Kidney (tissue), 22 donors: ENCODE measurements at places on chromosomes 2 and 18.

- H3K4me3 ChIP-seq: no peak overlapping the region
- H3K27me3 ChIP-seq: no peaks in the 10 kb centered on the region
These were observed 734.7 kb upstream of the PKDCC start for GRCh38 chr2:41313082-41313481.

GRCh38 chr2:60633615-60634014 is 80.2 kb upstream of the BCL11A start:
- no peak overlapping the region for H3K27ac ChIP-seq
- H3K27me3 ChIP-seq: no peaks in the 10 kb centered on the region
- no peak overlapping the region for H3K4me3 ChIP-seq
- H3K4me1 ChIP-seq: no peaks in the 10 kb centered on the region

DNA sequence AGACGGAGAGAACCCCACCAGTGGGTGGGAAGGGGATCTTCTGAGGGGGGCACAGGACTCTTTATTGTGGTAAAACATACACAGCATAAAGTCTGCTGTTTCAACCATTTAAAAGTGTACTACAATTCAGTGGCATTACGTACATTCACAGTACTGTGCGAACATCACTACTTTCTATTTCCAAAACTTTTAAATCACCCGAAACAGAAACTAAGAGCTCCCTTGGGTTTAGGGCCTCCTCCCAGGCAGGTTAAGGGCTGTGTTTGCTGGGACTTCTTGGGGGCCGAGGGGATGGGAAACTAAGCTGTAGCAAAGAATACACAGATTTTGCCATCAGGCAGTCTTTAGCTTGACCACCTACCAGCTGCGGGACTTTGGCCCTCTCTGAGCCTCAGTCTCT is 242.0 kb downstream of the HAUS1 start:
- H3K4me3 ChIP-seq: no peak overlapping the region
- H3K27me3 ChIP-seq: no peaks in the 10 kb centered on the region
- H3K4me1 ChIP-seq: peaks cover 5% of the 10 kb centered on the region
- no peak for DNase-seq

DNA sequence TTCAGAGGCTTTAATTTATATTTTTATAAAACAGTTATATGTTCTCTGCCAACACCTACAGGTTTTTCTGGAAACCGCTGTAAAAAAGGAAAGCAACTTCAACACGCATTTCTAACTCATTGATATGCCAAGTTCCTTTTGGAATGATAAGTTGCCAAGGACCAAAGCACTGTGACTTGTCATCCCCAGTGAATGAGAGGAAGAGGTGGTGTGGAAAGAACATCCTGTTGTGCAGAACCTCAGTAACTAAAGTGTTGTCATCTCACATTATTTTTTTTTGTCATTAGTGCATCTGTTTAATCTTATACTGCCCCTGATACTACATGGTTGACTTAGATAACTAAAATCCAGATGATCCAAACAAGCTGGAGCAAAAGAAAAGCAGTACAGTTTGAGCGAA is 96.0 kb upstream of the NEUROD1 start:
- H3K27ac ChIP-seq: no peak overlapping the region
- H3K4me3 ChIP-seq: no peak overlapping the region
- no peaks in the 10 kb centered on the region for H3K27me3 ChIP-seq
- H3K4me1 ChIP-seq: peaks cover 13% of the 10 kb centered on the region

DNA sequence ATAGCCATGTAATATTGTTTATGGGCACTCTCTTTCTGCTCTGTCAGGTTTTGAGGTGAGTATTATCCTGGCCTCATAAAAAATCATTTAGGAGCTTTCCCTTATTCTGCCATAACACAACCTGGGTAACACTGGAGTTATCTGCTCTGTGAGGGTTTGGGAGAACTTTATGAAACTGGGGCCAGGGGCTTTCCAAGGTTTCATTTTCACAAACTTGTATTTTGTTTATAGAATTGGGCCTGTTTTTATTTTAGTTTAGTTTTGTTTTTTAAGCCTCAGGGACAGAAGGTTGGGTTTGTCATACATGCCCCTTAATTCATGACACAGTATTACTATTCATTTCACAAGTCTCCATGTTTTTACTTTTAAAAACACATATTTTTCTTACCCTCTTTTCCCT is 83.5 kb downstream of the IRS1 start:
- no peak overlapping the region for H3K27ac ChIP-seq
- no peaks in the 10 kb centered on the region for H3K36me3 ChIP-seq
- H3K4me3 ChIP-seq: no peak overlapping the region

DNA sequence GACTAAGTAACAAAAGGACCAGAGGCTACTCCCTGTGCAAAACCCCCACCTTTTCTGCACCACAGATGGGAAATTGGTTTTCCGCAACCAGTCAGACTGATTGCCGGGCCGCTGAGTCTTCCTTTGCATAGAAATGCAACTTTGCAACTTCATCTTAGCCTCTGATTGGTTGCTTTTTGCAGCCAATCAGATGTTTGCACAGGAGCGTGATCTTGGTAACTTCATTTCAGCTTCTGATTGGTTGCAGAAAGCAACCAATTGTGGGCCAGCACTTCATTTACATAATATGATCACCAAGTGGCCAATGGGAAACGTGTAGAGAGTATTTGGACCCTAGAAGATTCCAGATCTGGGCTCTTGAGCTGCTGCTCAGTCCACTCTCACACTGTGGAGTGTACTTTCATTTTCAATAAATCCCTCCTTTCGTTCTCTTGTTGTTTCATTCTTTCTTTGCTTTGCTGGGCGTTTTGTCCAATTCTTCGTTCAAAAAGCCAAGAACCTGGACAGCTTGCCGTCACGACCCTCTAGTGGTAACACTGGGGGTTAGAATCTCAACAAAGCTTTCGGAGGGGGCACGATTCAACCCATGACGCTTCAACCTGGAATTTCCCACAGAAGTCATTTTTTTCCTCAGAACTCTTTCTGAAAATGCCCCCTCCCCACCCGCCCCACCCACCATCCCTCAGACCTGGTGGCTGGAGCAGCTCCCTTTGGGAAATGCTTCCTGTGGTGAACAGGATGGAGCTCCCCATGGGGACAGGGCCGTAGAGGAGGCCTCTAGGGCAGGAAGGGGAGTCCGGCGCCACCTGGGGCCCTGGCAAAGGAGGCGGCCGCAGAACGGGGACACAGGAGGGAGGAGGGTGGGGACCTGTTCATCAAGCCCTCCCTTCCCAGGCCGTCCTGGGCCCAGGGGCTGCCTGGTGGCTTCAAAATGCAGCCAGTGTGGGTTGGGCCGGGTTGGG is 31.8 kb upstream of the KCNF1 start:
- no peak overlapping the region for H3K4me3 ChIP-seq
- H3K27ac ChIP-seq: no peak overlapping the region
- no peak for DNase-seq
- no peaks in the 10 kb centered on the region for H3K36me3 ChIP-seq

DNA sequence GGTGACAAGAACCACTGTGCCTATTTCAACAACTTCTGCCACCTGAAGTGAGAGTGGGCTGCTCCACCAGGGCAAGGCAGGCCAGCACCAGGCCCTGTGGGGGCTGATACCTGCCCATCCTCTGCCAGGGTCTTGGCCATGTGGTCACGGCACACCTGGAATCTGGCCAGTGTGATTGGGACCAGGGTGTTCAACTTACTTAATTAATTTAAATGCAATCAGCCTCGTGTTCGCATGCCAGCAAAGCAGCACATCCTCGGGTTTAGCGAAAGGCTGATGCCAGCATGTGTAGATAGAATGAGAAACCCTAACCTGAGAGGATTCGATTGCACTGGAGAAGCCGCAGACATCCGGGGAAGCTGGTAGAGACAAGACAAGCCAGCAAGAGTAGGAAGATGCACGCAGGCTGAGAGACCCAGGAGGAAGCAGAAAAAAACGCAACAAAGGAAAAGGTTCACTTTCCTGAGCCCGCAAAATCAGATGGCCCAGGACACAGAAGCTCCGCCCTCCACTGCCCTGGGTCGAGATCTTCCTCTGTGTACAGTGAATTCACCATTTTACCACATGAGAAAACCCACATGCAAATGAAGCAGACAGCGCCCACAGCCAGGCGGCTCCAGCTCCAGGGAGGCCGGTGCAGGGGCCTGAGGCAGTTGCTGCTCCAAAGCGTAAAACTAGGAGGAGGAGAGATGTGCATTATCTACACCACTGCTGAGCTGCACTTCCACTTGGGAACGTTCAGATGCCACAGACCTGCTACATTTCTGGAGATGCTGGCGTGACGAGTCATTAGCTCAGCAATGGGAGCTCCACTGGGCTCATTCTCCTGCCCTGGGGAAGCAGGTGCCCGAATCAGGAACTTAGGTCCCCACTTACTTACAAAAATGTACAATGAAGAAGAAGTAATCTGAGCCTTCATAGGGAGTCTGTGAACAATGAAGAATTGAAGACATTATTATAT is 92.1 kb downstream of the TMEM18 start:
- H3K4me3 ChIP-seq: no peak overlapping the region
- H3K27me3 ChIP-seq: no peaks in the 10 kb centered on the region
- no peak overlapping the region for H3K27ac ChIP-seq
- no peaks in the 10 kb centered on the region for H3K4me1 ChIP-seq
- H3K36me3 ChIP-seq: no peaks in the 10 kb centered on the region
- DNase-seq: peak; percentile 44

- no peak overlapping the region for H3K4me3 ChIP-seq
- H3K27ac ChIP-seq: no peak overlapping the region
- no peaks in the 10 kb centered on the region for H3K4me1 ChIP-seq
- no peaks in the 10 kb centered on the region for H3K36me3 ChIP-seq
- H3K27me3 ChIP-seq: no peaks in the 10 kb centered on the region
These were observed 1096.8 kb upstream of the ACVR2A start for GRCh38 chr2:146748046-146748445.

DNA sequence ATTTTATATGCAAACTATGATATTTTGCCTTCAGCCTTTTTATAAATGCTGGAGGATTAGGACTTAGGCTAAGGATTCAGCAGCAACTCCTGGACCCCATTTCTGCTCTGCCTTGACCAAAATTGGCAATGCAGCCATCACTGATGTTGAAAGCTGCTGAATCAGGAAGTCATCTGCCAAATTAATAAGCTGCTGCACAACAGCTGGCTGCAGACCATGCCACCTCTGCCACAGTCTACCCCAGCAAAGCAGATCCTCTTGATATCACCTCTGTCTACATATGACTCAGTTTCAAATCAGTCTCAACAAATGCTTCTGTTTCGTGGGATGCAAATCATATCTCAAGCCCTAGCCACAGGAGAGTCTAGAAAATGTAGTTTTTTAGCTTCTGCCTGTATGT is 7.1 kb upstream of the SOS1 start:
- no peak overlapping the region for H3K27ac ChIP-seq
- H3K36me3 ChIP-seq: no peaks in the 10 kb centered on the region
- peaks cover 9% of the 10 kb centered on the region for H3K4me1 ChIP-seq
- no peaks in the 10 kb centered on the region for H3K27me3 ChIP-seq

DNA sequence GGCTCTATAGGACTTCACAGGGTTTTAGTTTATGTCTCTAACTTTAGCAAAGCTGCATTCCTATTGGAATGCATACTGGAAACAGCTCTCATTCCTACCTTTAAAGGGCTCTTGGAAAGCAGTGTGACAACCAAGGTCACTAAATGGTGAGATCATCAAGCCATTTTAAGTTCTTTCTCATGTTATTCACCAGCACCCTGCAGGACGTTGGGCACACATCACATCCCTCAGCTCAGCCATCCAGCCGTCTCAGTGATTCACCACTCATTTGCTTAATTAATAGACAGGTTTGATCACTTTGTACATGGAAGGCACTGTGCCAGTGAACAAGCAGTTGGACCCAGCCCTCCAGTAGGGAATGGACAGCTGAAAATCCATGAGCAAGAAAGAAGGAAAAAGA is 32.2 kb upstream of the RBM44 start:
- no peaks in the 10 kb centered on the region for H3K4me1 ChIP-seq
- no peaks in the 10 kb centered on the region for H3K27me3 ChIP-seq
- H3K36me3 ChIP-seq: no peaks in the 10 kb centered on the region

GRCh38 chr18:63083020-63083531 is 236.5 kb downstream of the BCL2 start:
- no peak overlapping the region for H3K4me3 ChIP-seq
- H3K27me3 ChIP-seq: no peaks in the 10 kb centered on the region
- no peak for DNase-seq
- H3K27ac ChIP-seq: no peak overlapping the region

DNA sequence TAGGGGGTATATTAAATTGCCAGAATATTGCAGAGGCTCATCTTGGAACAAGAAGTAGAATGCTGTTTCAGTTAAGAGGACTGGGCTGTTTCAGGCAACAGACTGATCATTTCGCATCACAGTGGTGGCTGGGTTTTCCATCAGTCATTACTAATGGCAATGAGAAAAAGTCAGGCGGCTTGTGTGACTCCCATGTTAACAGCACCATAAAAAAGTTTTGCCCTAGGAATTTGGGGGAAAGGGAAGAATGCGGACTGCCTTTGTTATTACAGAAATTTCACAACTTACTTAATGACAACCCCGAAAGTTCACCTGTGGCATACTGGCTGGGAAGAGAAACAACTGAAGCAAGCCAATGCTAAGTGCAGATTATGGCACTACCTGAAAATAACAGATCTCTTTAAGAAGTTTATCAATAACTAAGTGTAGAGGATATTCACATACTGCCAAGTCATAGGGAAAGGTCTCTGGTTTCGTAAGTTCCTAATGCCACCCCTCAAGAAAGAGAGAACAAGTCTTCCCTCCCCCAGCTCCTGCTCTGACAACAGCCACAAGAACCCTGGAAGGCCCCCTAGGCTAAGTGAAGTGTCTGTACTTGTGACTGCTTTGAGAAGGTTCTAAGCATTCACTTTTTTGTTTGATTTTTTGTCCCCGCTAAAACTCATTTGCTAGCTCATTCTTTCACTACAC is 40.5 kb upstream of the AP1S3 start:
- H3K4me1 ChIP-seq: no peaks in the 10 kb centered on the region
- H3K36me3 ChIP-seq: peaks cover 6% of the 10 kb centered on the region
- no peaks in the 10 kb centered on the region for H3K27me3 ChIP-seq
- H3K4me3 ChIP-seq: no peak overlapping the region

DNA sequence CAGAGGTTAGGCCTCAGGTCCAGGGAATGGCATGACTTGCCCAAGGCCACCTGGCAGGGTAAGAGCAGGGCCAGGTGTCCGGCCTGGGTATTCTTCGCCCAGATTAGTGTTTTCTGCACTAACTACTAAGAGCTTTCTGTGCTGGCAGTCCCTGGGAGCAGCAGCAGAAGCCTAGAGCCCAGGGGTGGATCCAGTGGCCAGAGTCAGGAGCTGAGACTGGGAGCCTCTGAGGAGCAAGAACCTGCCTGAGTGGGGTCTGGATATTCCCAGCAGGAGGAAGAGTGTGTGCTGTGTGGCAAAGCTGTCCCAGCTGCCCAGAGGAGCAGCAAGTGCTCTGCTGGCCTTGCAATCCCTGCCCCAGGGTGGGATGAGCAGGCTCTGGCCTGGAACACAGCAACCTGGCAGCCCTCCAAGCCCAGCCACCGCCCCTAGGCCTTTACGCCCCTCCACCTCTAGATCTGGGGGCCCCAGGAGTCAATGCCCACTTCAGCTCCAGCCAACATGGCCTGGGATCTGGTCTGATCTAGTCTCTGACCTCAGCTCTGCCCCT is 30.7 kb upstream of the GPAT2 start:
- no peak overlapping the region for H3K27ac ChIP-seq
- no peak for DNase-seq
- no peaks in the 10 kb centered on the region for H3K36me3 ChIP-seq
- no peaks in the 10 kb centered on the region for H3K4me1 ChIP-seq
- no peaks in the 10 kb centered on the region for H3K27me3 ChIP-seq

- no peaks in the 10 kb centered on the region for H3K36me3 ChIP-seq
- DNase-seq: no peak
- H3K27ac ChIP-seq: no peak overlapping the region
- no peaks in the 10 kb centered on the region for H3K27me3 ChIP-seq
These were observed 188.9 kb downstream of the CMPK2 start for GRCh38 chr2:6676776-6677175.
